ENCODE measurements at places on chromosomes 4 and X.

DNA sequence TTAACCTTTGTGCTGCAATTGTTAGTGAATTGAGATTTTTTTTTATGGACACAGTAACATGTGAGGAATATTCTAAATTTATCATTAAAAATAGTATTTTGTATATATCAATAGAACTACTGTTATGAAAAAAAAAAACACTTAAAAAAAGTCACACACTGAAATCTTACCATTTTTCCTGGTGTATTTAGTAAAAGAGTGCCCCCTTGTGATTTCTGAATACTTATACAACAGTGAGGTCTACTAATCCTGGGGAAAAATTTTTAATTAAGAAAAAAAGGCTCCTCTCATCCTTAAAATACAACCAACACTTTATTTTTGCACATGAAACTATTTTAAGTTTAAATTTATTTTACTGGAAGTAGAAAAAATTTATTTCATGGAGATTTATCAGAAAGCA lies 56.4 kb upstream of the SPOCK3 start:
- no peak for DNase-seq

- no peak for DNase-seq
Observed at GRCh38 chr4:149555146-149555545, 260.5 kb downstream of the IQCM start.

DNA sequence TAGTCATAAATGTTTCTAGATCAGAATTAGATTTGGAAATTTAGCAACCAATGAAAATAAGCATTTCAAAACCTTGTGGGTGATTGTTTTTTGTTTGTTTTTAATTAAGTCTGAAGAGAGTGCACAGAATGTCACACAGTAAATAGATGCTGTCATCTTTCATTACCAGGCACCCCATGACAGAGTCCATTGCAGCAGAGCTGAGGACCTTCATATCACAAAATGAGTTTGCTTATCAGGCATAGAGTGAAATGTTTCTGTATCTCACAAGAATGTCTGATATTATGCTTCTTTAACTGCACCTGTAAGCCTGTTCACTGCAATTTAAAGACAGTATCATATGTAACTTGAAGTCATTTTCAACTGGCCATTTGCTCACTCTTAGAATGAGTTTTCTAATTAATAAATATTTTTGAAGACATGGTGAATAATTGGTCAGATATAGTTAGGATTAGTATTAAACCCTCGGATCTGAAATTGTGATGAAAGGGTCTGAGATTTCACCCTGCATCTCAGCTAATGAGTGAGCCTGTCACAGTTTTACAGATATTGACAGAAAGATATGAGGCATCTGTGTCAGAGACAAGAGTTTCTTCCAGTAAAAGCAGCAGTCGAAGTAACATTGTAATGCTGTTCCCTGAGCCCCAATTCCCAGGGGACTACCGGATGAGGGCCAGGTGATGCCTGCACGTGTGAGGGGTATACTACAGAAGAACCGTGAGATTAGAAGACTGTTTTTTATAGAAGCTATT lies 416.4 kb downstream of the CCSER1 start:
- DNase-seq: no peak

- DNase-seq: peak; percentile 8
Observed at GRCh38 chrX:40402831-40403533, 177.8 kb upstream of the ATP6AP2 start.

DNA sequence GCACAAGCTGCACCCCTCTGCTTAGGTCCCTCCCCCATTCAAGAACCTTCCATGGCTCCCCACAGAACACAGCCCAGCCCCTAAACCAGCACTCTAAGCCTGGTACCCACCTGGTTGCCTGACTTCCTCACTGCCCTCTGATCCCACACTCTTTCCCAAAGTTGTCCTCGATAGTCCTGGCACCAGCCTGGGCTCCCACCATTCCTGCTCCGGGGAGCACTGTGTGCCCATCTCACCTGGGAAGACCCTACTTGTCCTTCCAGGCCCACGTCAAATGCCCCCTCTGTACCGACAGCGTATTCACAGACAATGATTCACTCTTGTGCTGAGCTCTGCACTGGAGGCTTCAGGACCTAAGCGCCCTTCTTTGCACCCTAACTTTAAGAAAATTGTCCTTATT lies 40.1 kb downstream of the ABLIM2 start:
- no peak for DNase-seq

- DNase-seq: no peak
Observed at GRCh38 chr4:53928825-53929224, 135.6 kb downstream of the CHIC2 start.

GRCh38 chr4:173651651-173652282 lies 121.7 kb upstream of the HAND2 start:
- no peak for DNase-seq

DNA sequence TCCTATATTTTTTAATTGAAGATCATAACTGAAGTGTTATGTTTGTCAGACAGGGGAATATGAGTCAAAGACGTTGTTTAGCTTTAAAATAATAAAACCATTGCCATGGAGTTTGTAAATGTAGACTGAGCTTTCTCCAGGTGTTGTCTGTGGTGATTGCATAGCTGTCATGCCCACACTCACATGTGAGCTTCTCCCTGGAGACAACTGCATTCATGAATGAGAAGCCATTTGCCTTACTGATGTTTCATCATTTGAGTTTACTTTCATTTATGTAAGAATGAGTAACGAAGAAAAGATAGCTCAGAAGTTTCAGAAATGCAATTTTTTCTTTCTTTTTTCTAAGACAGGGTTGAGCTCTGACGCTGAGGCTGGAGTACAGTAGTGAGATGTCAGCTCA lies 339.1 kb downstream of the GALNTL6 start:
- DNase-seq: no peak

GRCh38 chr4:17814140-17814539 lies 3.4 kb downstream of the NCAPG start:
- no peak for DNase-seq

GRCh38 chrX:38881066-38881465 lies 79.8 kb downstream of the MID1IP1 start:
- DNase-seq: no peak

GRCh38 chrX:63754136-63754859 lies 30.7 kb downstream of the ARHGEF9 start:
- peak; percentile 31 for DNase-seq

DNA sequence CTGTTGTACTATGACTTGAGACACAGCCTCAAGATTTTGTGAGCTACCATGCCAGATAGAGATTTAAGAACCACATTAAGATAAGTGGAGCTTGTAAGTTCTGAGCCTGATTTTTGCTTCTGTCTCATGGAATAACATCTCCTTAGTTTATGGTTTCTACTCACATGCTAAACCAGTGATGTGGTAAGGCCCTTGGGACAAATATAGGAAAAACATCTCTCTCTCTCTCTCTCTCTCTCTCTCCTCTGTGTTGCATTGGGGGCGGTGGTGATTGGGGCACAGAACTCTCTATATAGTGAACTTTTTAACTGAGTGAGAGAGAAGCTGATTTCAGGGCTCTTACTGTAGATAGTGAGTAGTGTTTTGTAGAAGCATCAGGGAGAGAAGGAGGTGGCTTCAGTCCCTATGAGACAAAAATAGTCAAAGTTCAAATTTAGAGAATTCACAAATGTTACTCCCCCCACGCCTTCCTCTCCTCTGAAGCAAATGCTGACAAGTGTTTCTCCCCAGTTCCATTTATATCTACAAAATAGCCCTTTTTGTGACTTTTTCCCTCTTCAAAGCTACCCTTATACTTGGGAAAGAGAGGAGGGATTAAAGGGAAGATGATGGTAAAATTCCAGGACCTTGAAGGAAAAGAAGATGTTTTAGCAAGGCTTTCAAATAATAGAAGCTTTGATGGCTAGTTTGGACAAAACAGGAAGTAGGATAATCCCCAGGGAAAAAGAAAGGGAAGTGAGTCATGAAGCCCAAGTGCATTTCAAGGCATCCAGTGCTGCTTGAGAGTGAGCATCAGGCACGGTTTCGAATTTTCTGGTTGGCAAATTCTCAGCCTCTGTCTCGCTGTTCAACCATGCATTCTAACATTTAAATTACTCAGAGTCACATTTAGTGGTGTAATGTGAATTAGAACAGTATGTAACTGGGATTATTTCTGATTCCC lies 134.3 kb upstream of the AP1S2 start:
- no peak for DNase-seq

DNA sequence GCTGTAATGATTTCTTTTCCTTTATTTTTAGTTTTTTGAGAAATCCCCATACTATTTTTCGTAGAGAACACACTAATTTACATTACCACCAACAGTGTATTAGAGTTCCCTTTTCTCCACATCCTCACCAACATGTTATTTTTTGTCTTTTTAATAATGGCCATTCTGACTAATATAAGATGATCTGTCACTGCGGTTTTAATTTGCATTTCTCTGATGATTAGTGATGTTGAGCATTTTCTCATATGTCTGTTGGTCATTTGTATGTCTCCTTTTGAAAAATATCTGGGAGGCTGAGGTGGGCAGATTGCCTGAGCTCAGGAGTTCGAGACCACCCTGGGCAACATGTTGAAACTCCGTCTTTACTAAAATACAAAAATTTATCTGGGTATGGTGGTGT lies 30.2 kb downstream of the SPINK2 start:
- no peak for DNase-seq

DNA sequence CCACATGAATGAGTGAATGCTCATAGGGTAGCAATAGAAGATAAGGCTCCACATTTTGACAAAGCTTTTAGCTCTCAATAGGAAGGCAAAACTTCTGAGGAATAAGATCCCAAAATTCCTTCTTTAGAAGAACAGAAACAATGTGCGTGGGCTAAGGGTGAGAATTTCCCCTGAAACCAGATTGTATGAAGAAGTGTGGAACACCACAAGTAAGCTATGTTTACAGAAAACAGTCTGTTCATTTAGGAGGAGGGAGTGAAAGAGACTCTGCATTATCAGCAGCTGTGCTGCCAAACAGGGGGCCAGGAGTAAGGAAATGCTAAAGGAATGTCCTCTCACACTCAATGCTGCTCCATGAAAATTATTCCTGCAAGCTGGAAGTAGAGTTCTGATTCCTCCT lies 851.6 kb downstream of the CENPC start:
- DNase-seq: no peak

GRCh38 chr4:102500352-102500695 lies 835 bp upstream of the NFKB1 start:
- peak; percentile 45 for DNase-seq

DNA sequence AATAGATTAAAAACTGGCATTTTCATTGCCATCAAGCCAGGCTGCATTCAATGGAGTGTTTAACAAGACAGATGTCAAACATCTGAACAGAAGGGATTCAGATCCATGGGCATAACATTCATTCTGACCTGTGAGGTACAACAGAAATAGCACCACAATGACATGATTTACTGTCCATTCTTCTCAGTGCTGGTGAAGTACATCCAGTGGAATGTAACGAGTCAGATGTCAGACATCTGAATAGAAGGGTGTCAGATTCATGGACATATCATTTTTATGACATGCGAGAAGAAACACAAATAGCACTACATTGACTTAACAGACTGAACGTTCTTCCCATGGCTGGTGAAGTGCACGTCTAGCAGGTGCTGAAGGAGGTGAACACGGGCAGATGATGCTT lies 186.4 kb downstream of the PPP4R3C start:
- no peak for DNase-seq

- DNase-seq: no peak
Observed at GRCh38 chrX:129690435-129690834, 35.7 kb upstream of the APLN start.

DNA sequence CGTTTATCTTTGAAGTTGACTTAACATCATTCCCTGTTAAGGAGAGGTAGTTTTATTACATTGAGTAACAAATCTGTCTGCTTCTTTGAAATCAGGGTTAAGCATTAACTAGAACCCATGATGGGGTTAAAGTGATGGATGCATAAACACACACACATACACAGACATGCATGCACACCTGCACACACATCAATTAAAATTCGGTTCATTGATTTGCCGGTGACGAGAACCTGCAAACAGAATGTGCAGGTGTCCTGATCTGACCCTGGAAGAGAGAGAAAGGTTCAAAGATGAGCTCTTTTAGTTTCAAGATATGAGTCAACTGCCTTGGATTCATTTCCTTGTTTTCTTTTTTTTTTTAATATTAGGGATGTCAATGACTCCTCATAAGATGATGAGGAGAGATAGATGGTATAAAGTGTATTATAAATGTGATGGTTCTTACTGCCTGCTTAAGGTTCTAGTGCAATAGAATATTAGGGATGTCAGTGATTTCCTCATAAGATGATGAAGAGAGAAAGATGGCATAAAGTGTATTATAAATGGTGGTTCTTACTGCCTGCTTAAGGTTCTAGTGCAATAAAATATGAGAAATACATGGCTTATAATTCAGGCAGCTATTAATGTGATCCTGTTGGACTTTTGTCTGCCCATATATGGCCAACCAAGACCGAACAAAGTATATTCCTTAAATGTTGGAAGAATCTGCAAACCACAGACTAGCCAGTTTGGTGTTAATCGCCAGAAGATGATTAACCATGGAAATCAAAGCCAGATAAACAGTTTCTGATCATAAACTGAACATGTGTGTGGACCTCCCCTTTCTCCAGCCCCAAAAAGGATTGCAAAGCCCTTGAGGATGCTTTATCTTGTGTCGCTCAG lies 14.1 kb upstream of the CD99 start:
- DNase-seq: no peak

- no peak for DNase-seq
Observed at GRCh38 chr4:38243388-38244053, 283.3 kb downstream of the PTTG2 start.

DNA sequence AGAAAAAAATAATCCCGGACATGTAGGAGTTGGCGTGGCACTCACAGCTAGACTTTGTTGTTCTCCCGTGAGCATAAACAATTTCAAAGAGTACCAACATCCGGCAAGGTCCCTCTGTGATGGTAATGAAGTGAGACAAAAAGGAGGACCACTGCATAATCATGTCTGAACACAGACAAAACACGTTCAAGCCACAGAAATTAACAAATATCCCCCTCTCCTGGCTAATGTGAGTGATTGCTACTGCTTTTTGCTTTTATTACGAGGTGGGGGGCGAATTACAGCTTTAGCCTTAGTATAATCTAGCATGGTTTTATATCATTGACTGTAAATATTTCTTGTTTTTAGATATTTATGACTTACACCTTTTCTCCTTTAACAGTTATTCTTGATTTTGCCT lies 118.5 kb downstream of the PLS3 start:
- no peak for DNase-seq

DNA sequence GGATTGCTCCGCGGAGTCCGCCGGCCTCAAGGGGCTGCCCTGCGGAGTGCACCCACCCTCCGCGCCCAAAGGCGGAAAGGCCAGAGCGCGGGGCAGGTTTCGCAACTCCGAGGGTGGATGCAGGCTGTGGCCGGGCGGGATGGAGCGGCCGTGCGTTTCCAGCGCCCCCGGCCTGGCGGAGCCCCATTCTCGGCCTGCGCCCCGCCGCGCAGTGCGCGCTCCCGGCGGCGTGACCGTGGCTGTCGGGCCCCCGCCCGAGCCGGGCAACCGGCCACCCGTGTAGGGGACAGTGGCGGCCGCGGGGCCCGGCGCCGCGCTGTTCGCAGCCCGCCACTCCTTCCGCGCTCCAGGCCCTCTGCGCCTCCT lies 331 bp downstream of the SETD7 start:
- no peak for DNase-seq
